ENCODE measurements at places on chromosomes 6 and 20.

DNA sequence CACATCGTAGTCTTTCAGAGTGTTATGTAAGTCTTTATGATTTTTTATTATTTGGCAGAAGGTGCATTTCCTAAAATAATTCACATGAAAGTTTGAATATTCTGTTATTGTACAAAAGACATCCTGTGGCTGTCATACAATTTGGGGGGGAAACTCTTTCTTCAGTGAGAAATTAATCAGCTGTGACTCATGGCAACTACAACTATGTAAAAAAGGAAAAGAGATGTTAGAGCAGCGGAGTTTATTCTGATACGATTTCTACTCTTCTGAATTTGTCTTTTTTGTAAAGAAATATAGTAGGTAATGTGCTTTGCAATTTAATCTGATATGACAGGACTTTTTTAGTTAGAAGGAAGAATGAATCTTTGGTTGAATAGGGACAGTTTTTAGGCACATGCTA, 14.2 kb downstream of the COL19A1 start:
- no peak for DNase-seq

DNA sequence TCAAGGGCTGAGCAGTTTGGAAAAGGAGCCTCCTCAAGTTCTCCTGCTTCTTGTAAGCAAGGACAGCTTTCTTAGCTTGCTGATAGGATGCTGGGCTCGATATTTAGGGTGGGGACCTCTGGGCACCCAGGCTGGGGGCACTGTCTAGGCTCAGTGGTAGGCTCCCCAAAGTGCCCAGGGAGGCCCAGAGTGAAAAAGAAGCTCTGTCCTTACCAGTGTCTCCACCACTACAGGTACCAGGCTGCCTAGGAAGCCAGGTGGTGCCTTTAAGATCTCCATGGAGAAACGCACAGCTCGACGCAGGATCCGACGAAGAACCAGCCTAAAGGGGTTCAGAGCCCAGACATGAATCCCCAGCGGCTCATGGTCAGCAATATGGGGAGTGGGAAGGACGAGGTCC, 6.4 kb downstream of the AARS2 start:
- DNase-seq, result no peak

DNA sequence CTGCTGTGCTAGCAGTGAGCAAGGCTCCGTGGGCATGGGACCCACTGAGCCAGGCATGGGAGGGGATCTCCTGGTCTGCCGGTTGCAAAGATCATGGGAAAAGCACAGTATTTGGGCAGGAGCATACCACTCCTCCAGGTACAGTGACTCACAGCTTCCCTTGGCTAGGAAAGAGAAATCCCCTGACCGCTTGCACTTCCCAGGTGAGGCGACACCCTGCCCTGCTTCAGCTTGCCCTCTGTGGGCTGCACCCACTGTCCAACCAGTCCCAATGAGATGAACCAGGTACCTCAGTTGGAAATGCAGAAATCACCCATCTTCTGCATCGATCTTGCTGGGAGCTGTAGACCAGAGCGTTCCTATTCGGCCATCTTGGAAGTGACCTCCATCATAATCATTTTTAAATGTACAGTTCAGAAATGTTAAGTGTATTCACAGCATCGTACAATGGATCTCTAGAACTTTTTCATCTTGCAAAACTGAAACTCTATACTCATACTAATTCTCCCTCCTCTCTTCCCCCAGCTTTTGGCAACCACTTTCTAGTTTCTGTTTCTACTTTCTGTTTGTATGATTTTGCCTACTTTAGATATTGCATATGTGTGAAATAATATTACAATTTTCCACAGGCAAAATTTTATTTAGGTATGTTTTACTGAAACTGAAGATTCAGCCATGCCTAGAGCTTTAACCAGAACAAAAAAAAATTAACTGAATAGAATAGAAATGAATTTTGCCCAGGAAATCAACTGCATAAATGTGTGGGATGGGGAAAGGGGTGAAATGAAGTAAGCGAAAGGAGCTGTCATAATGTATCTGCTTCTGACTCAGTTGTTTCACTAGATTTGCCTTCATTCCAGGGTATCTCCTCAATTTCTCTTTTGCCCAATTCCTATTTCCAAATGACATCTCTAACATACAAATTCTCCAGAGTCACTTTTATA, 100.0 kb downstream of the RWDD2A start:
- no peak for DNase-seq

DNA sequence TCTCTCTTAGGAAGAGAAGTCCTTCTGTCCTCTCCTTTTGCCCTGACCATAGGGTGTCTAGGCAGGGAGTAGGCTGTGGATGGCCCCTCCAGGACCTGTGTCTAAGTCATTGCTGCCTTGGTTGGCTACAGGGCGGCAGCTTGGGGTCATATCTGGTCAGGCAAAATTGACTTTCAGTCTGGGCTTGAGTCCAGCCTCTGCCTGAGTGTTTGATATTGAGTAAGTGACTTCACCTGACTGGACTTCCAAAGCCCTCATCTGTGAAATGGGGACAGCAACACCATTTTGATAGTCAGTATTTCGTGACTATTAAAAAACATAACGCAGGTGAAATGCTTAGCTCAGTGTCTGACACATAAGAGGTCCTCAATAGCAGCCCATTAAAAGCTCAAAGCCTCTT, 4.6 kb downstream of the TGM3 start:
- no peak for DNase-seq

- DNase-seq, result no peak
Observed at GRCh38 chr6:166658792-166659150, 31.7 kb upstream of the RPS6KA2 start.

DNA sequence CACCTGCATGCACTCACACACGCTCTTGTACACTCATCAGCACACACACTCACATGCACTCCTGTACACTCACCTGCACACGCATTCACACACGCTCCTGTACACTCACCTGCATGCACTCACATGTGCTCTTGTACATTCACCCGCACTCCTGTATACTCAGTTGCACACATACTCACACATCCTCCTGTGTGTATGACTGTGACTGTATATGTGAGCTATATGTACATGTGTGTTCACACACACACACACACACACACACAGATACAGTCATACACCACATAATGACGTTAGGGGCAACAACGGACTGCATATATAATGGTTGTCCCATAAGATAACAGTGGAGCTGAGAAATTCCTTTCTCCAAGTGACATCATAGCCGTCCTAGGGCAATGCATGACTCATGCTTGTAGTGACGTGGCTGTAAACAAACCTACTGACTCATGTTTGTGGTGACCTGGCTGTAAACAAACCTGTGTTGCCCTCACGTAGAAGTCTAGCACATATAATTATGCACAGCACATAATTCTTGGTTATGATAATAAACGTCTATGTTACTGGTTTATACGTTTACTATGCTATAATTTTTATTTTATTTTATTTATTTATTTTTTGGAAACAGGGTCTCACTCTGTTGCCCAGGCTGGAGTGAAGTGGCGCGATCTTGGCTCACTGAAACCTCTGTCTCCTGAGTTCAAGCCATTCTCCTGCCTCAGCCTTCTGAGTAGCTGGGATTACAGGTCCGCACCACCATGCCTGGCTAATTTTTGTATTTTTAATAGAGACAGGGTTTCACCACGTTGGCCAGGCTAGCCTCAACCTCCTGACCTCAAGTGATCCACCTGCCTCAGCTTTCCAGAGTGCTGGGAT, 22.8 kb upstream of the TAF4 start:
- no peak for DNase-seq

GRCh38 chr20:59526242-59527225, 77.8 kb upstream of the PHACTR3 start:
- DNase-seq, result no peak

DNA sequence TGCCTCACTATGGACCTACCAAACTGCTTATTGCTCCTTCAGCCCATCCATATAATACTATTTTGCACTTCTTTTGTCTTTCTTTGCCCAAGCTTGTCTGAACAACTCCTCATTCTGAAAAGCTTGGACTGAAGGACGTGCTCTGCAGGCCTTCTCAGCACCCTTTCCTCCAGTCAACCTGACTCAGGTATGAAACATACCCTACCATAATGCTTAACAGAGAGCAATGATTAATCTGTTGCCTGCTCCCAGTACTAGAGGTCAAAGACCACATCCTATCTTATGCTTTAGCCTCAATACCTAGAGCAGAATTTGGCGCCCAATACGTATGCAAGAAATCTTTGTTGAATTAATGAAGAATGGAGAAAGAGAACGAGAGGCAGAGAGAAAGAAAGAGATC, 55.2 kb downstream of the ATXN1 start:
- no peak for DNase-seq

- no peak for DNase-seq
Observed at GRCh38 chr20:61590236-61590635, 338.2 kb downstream of the CDH4 start.

DNA sequence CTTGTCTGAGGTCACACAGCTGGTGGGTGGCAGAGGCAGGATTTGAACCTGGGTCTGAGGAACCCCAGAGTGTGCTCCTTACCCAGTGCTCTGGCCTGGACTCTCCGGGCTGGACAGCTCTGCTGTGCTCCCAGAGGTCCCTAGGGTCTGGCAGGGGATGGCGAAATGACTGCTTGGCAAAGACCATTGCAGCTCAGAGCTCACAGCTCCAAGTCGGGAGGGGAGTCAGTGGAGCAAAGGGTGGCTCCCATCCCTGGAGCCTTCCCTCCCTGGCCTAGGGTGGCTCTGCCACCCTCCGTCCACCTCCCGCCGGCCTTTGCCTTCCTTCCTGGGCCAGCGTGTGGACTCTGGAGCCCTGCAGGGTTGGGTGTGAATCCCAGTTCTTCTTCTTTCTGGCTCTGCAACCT, 17.5 kb downstream of the CEBPB start:
- no peak for DNase-seq

Measured in left renal pelvis (tissue), 4 donors.